CD4-positive, alpha-beta memory T cell (primary cell): ENCODE measurements at places on chromosomes 4 and X.
A peak's percentile ranks its signal among the peaks of the same experiment; 100 is the strongest.

DNA sequence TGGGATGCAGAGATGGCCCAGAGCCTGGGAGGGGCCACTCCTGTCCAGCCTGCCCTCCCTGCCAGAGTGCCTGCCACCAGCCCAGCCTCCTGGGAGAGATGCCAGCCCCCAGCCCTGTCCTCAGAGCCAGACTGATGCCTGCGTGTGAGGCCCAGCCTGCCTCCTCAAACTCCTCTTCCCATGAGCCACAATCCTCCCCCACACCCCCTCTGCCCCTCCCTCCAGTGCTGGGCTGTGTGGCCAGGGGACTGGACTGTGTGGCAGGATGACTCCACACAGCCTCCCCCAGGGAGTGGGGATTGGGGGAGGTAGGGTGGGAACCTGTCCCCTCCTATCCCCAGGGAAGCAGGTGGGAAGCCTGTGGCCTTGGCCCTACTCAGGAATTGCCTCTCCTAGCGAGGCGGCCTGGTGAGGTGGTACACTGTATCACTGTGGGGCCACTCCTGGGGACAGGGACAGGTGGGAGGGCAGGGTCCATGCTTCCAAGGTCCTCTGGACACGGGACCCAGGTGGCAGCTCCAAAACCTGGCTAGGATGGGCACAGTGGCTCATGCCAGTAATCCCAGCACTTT, 4.3 kb upstream of the SH3BP2 start:
- no peak for DNase-seq
- peak overlapping the region; percentile 74 for H3K27ac ChIP-seq
- no peaks in the 10 kb centered on the region for H3K36me3 ChIP-seq
- no peaks in the 10 kb centered on the region for H3K27me3 ChIP-seq
- peaks cover 38% of the 10 kb centered on the region for H3K4me1 ChIP-seq

DNA sequence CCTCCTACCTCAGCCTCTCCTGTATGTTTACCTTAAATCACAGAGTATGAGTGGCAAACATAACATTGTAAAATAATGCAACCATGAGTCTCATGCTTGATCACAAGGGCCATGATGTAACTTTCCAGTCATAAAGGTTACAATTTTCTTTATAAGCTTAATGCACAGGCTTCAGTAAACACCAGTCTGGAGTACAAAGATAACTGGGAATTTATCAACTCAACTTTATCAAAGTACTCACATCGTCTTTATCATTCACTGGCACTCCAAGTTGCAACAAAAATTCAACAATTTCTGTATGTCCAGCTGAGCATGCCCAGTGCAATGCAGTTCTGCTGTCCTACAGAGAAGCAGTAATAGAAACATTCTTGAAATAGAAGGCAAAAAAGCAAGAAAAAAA, 2.8 kb downstream of the PSMD10 start:
- H3K36me3 ChIP-seq = peaks cover 7% of the 10 kb centered on the region
- peaks cover 22% of the 10 kb centered on the region for H3K4me1 ChIP-seq
- H3K4me3 ChIP-seq = no peak overlapping the region
- H3K27ac ChIP-seq = no peak overlapping the region
- DNase-seq = no peak

DNA sequence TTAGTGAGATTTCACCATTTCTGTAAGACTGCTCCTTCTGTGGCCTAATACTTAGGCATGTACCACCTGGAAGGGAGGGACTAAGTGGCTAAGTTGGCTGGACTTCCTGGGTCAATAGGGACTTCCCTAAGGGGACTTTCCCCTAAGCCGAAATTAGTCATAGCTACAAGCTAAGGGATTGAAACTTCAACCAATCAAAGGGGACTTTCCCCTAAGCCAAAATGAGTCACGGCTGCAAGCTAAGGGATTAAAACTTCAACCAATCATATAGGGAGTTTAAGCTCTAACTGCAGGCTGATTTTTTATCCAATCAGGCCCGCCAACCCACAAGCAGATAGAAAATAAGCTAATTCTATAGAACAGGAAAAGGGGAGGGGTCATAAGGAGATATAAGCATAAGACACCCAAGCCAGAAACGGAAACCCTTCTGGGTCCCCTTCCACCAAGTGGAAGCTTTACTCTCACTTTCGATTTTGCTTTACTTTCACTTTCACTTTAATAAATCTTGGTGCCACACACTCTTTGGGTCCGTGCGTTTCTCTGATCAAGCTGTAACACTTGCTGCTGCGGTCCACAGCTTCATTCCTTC, 382.8 kb downstream of the KLHL4 start:
- no peaks in the 10 kb centered on the region for H3K36me3 ChIP-seq
- no peaks in the 10 kb centered on the region for H3K4me1 ChIP-seq
- H3K27ac ChIP-seq = no peak overlapping the region
- peak; percentile 53 for DNase-seq
- no peak overlapping the region for H3K4me3 ChIP-seq
- H3K27me3 ChIP-seq = no peaks in the 10 kb centered on the region

DNA sequence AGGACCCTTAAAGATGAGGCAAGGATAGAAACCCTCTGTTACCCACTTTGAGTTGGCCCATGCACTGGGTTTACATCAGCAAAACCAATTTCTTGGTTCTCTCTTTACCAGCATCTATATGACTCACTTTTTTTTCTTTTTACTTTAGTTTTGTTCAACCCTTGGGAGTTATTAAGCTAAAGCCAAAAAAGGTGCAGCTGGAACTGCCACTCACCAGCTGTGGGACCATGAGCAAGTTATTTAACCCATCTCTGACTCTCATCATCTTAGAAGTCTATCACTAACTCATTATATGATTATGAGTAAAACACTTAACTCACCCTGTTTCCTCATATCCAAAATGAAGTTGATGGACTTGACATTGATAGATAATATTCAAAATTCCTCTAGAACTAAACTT, 53.4 kb downstream of the GABRB1 start:
- no peak for DNase-seq
- no peak overlapping the region for H3K27ac ChIP-seq
- no peaks in the 10 kb centered on the region for H3K27me3 ChIP-seq
- no peaks in the 10 kb centered on the region for H3K36me3 ChIP-seq
- H3K4me3 ChIP-seq = no peak overlapping the region

- no peak within 1 kb of the TSS for H3K4me3 ChIP-seq
- no peak for DNase-seq
- no peaks in the 10 kb centered on the region for H3K27me3 ChIP-seq
- no peaks in the 10 kb centered on the region for H3K4me1 ChIP-seq
- no peaks in the 10 kb centered on the region for H3K36me3 ChIP-seq
Observed at GRCh38 chr4:167234316-167234881, at the start of gene SPOCK3. TSS of gene SPOCK3 (minus strand) at chr4:167234494.

GRCh38 chr4:87309625-87310024, 13.1 kb downstream of the HSD17B13 start:
- DNase-seq = no peak
- no peak overlapping the region for H3K4me3 ChIP-seq
- no peaks in the 10 kb centered on the region for H3K27me3 ChIP-seq
- no peaks in the 10 kb centered on the region for H3K36me3 ChIP-seq
- H3K27ac ChIP-seq = no peak overlapping the region

- DNase-seq = no peak
- no peak overlapping the region for H3K4me3 ChIP-seq
- H3K4me1 ChIP-seq = no peaks in the 10 kb centered on the region
- no peaks in the 10 kb centered on the region for H3K27me3 ChIP-seq
Observed at GRCh38 chr4:182113779-182114178, 129.4 kb upstream of the TENM3 start.

DNA sequence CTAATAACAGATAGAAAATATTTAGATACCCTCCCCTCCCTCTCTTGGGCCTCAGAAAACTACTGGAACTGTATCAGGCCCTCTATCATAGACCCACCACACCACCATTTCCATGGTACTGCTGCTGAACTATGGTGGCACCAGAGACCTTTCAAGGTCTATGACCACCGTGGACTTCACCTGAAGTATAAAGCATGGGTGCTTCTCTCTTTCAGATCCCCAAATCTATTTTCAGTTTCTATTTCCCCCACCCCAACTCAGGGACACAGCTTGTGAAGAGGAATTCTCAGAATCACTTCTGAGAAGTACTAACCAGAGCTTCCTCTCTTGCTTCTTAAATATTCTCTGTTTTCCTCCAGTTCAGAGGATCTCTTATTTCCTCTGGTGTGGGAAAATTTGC, 840.8 kb upstream of the HTR2C start:
- no peak for DNase-seq
- H3K27ac ChIP-seq = no peak overlapping the region
- no peaks in the 10 kb centered on the region for H3K36me3 ChIP-seq
- H3K4me1 ChIP-seq = no peaks in the 10 kb centered on the region
- H3K4me3 ChIP-seq = no peak overlapping the region
- H3K27me3 ChIP-seq = no peaks in the 10 kb centered on the region

DNA sequence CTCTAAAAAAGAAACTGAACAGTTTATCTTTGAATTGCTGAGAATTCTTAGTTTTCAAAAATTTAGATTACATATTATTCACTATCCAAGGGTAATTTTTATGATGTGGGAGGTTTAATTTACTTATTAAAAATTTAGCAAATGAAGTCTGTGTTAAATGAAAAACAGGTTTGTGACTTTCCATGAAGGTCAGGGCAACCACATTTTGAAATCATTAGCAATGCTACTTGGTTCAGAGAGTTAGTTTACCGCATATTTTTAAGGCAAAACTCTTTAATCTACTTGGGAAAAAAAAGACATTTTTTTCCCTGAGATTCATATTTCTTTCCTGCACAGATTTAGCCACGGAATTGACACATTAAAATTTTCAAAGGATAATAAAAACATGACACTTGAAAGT, 37.3 kb upstream of the PRSS12 start:
- H3K36me3 ChIP-seq = no peaks in the 10 kb centered on the region
- H3K4me3 ChIP-seq = no peak overlapping the region
- DNase-seq = no peak
- no peaks in the 10 kb centered on the region for H3K27me3 ChIP-seq

GRCh38 chr4:109574443-109574850, 14.4 kb downstream of the MCUB start:
- H3K27ac ChIP-seq = no peak overlapping the region
- peak; percentile 45 for DNase-seq
- no peaks in the 10 kb centered on the region for H3K27me3 ChIP-seq
- no peak overlapping the region for H3K4me3 ChIP-seq
- H3K4me1 ChIP-seq = peaks cover 63% of the 10 kb centered on the region

- no peak for DNase-seq
- no peaks in the 10 kb centered on the region for H3K4me1 ChIP-seq
- H3K36me3 ChIP-seq = no peaks in the 10 kb centered on the region
- H3K4me3 ChIP-seq = no peak overlapping the region
- H3K27me3 ChIP-seq = no peaks in the 10 kb centered on the region
Observed at GRCh38 chrX:7586126-7586525, 256.8 kb upstream of the VCX start.

DNA sequence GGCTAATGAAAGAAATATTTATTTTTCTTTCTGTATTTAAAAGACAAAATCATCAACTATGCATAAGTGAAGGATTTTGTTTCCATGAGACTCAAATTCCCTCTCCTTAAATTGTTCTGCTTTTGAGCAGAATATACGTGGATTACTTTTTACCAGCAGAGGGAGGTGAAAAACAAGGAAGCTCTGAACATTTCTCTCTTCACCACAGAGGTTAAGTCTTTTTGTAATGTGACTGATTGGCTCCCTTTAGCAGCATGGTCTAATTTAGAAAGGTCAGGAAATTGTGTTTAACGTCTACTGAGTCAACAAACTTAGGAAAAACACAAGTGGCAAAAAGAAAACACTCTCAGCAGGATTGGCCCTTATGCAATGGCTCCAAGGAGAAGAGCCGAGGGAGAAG, 55.1 kb upstream of the F9 start:
- no peaks in the 10 kb centered on the region for H3K36me3 ChIP-seq
- no peak overlapping the region for H3K27ac ChIP-seq
- no peaks in the 10 kb centered on the region for H3K27me3 ChIP-seq
- no peak for DNase-seq
- H3K4me3 ChIP-seq = no peak overlapping the region

DNA sequence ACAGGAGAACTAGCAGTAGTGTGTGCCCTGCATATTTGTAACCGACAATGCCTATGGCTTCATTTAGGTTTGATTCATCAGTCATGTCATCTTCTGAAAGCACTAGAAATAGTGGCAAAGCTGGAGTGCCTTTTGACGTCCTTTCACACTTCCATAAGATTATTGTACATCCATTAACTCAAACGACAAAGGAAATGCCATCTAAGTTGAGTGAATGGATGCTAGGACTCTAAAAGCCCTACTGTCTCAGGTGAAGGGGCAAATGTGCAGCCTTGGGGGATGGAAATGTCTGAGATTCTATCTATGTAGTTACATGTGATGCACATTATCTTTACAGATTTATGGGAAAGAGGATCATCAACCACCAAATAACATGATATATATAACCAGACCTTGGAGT, 1473.6 kb downstream of the STIM2 start:
- DNase-seq = no peak
- H3K36me3 ChIP-seq = no peaks in the 10 kb centered on the region
- no peak overlapping the region for H3K27ac ChIP-seq
- no peaks in the 10 kb centered on the region for H3K27me3 ChIP-seq
- H3K4me3 ChIP-seq = no peak overlapping the region

- H3K27me3 ChIP-seq = no peaks in the 10 kb centered on the region
- no peaks in the 10 kb centered on the region for H3K4me1 ChIP-seq
- no peak overlapping the region for H3K4me3 ChIP-seq
- H3K27ac ChIP-seq = no peak overlapping the region
- DNase-seq = no peak
Observed at GRCh38 chr4:182764137-182764536, 153.0 kb downstream of the DCTD start.
